ENCODE measurements at places on chromosomes 12 and 14.

- DNase-seq: no peak
These were observed 1241.4 kb upstream of the TMEM132C start for GRCh38 chr12:127025545-127025944.

DNA sequence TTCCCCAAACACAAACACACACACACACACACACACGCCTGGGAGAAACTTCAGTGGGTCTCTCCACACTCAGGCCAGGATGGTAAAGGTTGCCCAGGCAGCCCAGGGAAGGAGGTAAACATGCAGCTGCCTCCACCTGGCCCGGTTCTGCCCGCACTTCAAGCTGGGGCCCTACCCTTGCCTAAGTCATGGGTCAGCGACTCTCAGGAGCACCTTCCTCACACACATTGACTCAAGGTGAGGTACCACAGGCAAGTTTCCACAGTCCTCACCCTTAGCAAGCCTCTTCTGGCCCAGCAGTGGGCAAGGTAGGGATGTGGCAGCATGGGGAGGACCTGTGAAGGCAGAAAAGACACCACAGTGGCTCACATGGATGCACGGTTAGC, 14.1 kb upstream of the FAIM2 start:
- no peak for DNase-seq

DNA sequence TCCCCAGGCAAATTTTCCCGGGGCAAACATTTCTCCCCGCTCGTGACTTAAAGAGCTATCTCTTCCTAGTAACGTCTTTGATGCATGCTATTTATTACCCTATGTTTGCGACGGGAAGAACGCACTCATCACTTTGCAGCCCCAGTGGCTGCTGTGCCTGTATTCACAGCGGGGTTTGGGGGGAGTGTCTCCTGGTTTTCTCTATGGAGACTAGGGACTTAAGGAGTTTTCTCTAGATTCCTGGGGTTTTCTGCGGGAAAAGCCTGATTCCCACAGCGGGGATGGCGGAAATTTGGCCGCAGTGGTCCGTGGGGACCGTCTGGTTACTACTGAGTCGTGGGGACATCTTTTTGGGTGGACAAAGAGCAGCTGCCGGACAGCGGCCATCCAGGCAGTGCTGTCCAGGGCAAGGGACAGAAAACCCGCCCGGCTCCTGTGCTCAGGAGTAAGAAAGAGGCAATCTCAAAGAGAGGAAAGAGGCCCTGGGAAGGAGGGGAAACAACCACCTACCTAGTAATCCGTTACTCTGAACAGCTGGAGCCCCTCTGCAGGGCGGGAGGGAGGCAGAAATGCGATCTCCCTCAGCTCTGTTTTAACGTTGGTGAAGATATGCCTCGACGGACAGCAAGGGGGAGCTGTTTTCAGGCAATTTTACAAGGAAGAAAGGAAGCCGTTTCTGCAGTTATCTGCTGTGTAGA, 771 bp upstream of the AVPR1A start:
- DNase-seq: peak; percentile 14

- DNase-seq: no peak
These were observed 32.3 kb upstream of the EAPP start for GRCh38 chr14:34571771-34572170.
